Upper lobe of right lung (tissue), 1 donor: ENCODE measurements at places on chromosomes 16 and 17. TPM values are rescaled to one million over a fixed set of nuclear protein-coding genes. Genes with fewer than 3 reads are reported as not detected.

DNA sequence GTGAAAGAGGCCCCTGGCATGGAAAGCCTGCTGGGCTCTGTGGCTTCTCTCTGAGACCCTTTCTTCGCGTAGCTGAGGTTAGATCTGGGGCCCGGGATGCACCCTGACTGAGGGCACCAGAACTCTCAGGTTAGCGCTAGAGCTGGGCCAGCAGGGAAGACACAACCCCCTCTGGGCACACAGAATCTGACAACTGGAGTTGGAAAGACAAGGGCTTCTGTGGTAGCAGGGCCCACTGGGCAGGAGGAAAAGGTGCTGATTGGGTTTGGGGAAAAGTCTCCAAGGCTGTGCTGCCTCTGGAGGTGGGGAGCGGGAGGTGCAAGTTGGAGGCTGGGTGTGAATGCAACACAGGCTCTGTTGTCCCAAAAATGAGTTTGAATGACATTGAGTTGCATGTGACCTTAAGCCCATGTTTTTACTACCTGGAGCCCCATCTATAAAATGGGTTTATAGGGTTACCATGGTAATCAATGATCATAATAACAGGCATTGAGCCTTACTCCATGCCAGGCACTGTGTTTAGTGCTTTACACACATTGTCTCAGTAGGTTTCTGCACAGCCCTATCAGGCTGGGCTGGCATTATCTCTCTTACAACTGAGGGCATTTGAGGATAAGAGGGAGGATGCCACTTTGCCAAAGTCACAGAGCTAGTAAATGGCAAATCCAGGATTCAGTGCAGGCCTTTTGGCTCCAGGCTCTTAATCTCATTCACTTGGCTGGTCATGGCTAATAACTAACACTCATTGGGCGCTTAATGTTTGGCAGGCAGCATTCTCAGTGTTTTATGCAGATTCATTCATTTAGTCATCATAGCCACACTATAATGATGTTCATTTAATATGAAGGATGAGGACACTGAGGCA lies 9.5 kb upstream of the IGFBP4 start:
- peak; percentile 52 for DNase-seq

DNA sequence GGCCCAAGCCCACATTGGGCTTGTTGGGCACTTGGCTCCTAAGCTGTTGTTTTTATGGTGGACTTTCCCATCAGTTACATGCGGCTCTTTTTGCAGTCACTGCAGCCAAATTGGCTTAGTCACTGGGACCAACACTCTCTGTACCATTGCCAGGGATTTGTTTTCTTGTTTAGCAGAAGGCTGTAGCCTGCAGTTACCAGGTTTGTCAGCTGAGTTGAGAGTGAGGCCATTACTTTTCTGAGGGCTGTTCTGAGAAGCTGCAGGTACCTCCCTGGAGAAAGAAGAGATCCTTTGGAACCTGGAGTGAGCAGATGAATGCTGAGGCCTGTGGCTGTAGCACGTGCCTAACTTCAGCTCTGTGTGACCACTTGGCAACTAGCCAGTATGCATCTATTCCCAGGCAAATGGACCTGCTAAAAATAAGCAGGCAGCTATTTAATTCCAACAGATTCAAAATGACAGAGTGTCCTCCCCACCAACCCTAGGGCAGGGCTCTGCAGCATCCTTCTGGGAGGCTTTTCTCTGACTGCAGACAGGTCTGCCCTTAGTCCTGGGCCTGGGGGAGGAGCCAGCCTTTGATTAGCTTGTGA lies 12.9 kb downstream of the AKAP1 start:
- DNase-seq = no peak

DNA sequence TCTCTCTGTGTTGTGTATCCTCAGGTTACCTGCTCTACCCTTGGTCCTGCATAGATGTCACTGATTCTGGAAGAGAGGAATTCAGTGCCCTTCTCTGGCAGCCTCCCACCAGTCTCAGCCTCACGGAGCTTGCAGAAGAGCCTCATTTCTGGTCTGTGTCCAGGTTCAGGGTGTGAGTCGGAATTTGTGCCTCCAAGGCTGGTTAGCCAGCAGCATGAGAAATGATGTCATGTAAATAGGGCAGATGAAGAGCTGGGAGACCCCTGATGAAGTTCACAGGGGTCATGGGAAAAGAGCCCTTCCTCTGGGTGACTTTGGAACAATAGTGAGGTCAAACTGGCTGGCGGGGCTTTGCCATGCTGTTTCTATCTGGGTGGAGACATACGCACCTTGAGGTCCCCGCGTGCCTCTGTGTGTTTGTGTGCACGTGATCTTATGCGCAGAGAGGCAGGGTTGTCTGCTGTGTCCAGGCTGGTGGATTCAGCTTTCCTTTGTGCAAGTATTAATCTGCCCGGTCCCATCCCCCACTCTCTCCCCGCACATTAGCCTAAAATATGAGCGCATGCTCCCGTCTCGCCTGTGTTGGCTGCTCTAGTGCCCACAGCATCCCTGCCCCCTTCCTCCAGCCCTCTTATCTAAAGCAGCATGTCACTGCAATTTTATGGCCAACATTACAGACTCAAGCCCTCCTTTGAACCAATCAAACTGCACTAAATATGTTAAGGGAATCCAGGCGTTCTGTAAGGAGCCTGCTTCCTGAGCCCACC lies 256.3 kb upstream of the ZFHX3 start:
- no peak for DNase-seq

The DBNDD1 gene
- 7.0 TPM for total RNA-seq

GRCh38 chr17:17533901-17534441 lies 37.8 kb upstream of the RASD1 start:
- DNase-seq = no peak

DNA sequence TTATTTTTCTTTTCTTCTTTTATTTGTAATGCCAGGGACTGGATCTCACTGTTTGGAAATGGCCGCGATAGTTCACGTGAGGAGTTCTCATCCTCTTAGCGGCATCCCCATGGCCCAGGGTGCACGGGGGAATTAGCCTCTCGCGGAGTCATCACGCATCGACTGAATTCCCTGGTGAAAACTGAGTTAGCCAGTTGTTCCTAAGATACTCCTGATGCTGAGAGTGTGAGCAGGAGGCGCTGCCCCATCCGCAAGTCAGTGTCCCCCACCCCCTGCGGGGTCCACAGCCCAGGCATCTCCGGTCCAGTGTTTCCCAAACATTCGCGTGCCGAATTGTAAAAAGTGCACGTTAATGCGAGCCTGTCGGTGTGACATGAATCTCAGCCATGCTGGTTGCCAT lies 277.2 kb downstream of the CPPED1 start:
- DNase-seq = no peak

DNA sequence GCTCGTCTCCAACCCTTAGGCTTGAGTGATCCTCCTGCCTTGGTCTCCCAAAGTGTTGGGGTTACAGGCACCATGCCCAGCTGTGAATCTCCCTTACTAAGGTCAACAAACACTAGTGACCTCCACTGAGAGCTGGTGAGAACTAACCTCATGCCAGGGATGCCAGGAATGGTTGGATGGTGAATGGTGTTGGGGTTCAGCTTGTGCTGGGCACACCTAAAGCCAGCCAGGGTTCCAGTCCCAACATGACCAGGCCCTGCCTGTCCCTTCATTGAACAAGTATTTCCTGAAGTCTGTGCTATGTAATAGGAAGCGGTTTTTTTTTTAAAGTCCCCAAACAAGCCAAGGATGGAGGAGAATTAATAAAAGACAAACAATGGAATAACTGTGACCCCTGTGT lies 56.0 kb upstream of the TOB1 start:
- no peak for DNase-seq

DNA sequence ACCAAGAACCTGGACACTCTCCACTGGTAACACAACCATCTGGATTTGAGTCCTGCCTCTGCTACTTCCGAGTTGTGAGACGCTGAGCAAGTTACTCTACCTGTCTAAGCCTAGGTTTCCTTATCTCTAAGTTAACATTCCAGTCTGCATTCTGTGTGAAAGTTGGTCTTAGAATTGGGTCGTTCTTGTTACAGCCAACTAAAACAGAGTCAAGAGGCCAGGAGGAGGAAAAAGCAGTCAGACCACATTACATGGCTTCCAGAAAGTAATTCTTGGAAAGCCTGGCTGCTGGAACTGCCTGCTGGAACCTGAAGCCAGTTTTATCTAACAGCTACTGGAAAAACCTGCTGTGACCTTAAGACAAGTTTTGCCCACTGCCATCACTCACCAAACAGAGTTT lies 38.4 kb upstream of the XYLT1 start:
- no peak for DNase-seq

DNA sequence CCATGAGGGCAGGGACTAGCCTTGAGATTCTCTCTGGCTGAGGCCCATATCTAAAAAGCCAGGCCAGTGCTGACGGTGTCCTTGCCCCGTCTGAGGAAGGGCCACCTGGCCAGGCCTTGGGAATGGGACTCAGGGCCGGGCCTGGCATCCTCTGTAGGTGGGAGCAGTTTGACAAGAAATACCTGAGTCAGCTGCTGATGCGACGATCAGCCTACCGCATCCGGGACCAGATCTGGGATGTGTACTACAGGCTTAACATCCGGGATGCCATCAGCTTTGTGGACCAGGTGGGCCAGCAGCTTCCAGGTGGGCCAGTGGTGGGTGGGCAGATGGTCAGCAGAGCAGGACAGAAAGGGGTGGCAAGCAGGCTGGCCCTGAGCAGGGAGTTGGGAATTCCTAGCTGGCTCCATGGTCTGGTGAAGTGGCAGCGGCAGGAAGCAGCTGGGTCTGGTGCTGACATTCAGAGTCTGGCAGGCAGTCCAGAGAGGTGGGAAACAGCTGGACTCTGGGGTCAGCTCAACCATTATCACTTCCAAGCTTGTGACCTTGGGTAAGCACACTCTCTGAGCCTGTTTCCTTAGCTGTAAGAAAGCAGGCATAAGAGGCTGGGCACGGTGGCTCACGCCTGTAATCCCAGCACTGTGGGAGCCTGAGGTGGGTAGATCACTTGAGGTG lies 9.5 kb downstream of the SLC9A5 start:
- no peak for DNase-seq

DNA sequence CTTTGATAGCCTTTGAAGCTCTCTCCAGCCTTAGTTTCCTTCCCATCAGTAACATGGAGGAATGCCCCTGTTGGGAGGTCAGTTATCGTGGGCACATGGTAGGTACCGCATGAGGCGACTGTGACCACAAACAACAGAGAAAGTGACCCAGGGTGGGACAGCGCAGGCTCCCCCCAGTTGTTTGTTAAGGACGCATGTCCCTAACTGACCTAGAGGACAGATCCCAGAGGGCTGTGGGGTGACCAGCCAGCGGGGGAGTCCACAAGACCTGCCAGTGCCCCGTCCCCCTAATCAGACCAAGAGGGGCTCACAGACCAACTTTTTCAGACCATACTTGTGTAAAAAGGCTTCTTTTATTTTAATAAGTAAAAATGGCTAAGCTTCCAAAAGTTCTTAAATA lies 22.3 kb downstream of the KATNB1 start:
- DNase-seq = no peak

DNA sequence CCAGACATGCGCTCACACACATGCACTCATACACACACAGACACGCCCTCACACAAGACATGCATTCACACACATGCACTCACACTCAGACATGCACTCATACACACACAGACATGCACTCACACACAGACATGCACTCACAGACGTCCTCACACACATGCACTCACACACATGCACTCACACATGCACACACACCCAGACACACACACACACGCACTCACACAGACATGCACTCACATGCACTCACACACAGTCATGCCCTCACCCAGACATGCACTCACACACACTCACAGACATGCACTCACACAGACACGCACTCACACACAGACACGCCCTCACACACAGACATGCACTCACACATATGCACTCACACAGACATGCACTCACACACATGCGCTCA lies 2.1 kb upstream of the ZNF469 start:
- DNase-seq = no peak

DNA sequence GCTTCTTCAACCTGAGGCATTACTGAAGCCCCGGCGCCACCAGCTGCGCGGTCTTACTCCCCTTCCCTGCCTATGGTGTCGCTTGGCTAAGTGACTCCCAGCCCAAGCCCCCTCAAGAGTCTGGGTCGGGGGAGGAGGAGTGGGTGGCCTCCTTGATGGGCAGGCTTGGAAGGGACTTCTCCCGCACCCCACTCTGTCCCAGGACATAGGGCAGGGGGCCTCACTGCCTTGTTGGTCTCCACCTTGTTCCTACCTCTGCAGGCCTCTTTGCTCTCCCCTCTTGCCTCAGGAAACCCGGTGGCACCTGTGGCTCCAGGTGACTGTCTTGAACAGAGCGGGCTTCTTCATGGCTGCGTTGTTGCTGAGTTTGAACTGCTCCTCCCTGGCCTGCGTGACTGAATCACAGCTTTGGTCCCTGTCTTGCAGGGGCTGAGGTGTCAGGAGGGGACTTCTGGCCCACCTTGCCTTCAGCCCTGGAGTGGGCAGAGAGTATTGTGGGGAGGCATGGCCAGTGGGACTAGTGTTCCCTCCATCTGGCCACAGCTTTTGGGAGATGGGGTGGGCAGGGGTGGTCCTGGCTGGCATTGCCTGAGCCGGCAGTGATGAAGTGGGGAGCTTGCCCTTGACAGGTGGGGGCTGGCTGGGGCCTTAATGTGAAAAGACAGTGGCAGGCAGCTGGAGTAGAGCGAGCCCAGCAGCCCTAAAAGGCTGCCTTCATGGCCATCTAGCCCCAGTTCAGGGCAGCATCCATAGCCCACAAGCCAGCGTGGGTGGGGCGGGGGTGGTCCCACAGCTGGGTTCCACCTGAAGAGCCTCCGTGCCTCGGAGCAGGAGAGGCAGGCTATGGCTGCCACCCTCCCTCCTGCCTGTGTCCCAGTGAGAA lies 7.3 kb downstream of the CBX2 start:
- DNase-seq = no peak

The SP6 gene
- 8.5 TPM for total RNA-seq

DNA sequence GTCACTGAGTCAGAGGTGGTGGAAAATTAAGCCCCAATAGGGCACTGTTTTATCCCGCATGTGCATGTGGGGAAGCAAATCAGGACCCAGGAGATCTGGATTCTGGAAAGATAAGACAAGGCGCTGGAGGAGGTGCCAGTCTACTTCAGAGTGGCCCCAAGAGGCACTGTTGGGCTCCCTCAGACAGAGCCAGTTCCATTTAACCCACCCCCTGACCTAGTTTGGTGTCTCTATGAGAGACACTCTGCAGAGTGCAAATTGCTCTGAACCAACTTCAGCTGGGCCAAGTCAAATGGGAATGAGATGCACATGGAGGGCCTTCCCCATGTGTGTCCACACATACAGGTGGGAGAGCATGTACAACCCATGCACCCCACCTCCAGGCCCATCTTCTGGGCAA lies 71.1 kb upstream of the MED9 start:
- peak; percentile 30 for DNase-seq

DNA sequence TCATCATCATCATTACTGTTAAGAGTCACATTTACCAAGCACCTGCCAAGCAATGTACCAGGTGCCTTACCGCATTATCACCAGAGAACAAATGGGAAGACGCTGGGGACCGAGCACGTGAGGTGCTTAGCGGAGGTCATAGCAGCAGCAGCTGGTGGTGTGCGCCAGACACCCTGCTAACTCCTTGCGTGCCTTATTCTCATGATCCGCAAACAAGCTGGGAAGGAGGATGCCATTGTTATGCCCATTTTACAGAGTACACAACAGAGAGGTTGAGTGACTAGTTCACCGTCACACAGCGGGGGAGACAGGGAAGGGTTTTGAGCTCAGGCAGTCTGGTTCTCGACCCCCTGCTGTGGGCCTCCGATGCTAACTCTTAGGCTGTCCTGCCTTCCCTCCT lies 7.3 kb downstream of the ATP2A3 start:
- no peak for DNase-seq

- no peak for DNase-seq
These were observed 70.5 kb upstream of the CDH5 start for GRCh38 chr16:66295761-66296546.

GRCh38 chr17:49249890-49250522 lies 19.4 kb upstream of the PHOSPHO1 start:
- no peak for DNase-seq

- DNase-seq = no peak
These were observed 786.1 kb downstream of the KCNJ2 start for GRCh38 chr17:70955441-70955840.
